NCI-H460 (cell line): ENCODE measurements at places on chromosomes 3 and 15.

- DNase-seq, result no peak
Observed at GRCh38 chr3:7820969-7821368, 680.7 kb upstream of the LMCD1 start.

- DNase-seq, result no peak
Observed at GRCh38 chr15:49242820-49243219, 72.8 kb downstream of the GALK2 start.

- no peak for DNase-seq
Observed at GRCh38 chr3:9087831-9088413, 124.7 kb upstream of the RAD18 start.

GRCh38 chr3:30140356-30141075, 465.9 kb upstream of the TGFBR2 start:
- no peak for DNase-seq

DNA sequence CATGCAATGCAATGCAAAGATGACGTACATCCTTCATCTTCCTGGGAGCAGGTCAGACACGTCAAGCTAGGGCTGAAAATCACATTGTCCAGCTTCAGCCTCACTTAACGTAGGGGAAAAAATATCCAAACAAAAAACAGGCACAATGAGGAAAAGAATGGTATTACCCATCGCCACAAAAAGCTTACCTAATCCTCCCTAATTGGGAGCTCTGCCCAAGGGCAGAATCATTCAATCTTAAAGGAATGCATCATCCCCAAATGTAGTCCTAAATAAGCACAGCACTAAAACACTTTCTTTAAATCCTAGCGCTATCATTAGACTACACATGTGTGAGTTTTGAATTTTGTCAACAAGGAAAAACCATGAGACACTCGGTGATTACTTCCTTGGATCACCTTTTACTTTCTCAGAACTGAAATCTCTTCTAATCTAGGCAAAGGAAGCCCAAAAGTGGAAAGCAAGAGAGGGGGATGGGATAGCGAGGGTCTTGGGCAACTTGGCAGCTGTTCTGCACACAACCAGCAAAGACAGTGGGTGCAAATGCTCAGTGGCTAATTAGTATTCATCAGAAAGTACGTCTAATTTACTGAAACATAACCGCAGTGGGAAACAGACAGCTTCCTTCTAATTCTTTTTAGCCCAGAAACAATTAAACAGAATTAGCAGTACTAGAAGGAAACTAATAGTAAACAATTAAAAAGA, 87.4 kb downstream of the ADAMTS9 start:
- no peak for DNase-seq

DNA sequence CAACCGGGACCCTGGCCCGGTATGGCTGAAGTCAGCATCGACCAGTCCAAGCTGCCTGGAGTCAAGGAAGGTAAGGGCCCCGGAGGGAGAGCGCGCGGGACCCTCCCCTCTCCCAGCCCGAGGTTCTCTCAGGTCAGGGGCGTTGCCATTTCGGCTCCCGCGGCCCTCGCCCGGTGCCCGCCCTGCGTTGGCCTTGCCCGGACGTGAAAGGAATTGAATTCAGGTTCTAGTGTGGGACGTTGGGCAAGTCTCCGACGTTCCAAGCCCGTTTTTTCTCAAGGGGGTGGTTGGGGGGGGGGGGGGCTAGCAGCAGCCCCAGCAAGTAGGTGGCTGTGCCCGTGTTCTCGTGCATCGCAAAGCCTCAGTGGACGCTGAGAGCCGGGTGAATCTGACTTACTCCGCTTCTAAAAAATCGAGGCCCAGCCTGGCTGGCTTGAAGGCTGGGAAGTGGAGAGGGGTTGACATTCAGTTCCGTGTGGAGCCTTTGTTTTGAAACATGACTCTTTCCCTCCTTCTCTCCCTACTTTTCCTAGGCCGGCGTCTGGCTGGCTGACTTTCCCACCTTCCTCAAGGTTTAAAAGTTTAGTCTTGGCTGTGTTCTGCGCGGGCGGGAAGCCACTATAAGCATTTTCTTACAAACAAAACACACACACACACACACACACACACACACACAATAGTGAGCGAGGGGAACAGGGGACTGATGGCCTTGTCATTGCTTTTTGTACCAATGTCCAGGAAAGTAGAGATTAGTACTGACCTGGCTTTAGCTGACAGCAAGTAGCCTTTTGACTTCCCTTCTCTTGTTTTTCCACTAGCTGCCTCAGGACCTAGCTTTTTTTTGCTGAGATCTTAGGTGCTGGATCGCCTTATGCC, at the start of gene UTS2B:
Gene UTS2B, minus strand, starts transcription at position 873 of the 876 bp plus-strand sequence. CDS start 48,337 bp downstream, outside the sequence.
- DNase-seq, result no peak

- DNase-seq, result no peak
Observed at GRCh38 chr3:38313263-38313662, 31.2 kb downstream of the SLC22A14 start.

DNA sequence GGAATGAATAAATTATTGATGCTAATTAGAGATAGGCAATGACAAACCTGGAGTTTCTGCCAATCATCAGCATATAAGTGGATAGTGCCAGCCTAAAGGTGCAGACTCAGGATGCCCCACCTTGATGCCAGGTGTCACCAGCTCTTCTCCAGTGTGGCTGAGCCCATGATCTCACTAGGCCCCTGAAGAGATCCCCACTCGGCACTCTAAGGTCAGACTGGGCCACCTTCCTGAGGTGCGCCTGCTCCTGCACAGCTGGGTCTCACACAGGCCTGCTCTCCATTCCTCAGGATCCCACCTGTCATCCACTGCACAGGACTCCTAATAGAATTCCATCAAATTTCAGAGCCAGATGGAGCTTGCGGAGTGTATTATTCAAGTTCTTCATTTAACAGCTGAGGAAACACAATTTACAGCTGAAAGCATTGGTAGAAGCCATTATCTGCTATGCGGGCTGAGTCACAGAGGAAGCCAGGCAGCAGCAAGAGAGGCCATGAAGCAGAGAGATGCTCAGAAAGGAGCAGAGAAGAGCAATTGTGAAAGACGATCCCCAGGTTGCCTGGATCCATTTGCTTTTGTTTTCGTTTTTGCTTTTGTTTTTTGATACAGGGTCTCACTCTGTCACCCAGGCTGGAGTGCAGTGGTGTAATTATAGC, 25.1 kb upstream of the FSTL1 start:
- DNase-seq, result no peak

- no peak for DNase-seq
Observed at GRCh38 chr3:126448136-126448892, 27.4 kb downstream of the ZXDC start.

DNA sequence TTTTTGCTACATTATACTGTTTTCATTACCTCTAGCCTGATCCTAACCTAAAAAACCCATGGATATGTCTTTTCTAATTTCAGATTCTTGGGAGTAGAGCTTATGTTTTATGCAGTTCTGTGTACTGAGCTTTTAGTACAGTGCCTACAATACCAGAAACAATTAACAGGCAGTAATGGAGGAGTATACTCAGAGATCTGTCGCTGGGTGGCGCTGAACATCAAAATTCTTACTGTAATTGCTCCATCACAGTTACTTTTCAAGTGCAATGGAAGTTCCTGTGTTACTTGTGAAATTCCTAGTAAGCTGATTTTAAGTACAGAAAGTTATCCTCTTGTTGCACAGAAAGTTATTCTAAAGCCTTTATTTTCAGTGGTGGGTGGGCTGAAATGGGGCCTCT, 66.9 kb downstream of the RNF13 start:
- peak; percentile 43 for DNase-seq

- no peak for DNase-seq
Observed at GRCh38 chr3:172201136-172201869, 161.9 kb downstream of the FNDC3B start.

GRCh38 chr15:90619939-90620338, 90.2 kb downstream of the CRTC3 start:
- no peak for DNase-seq

DNA sequence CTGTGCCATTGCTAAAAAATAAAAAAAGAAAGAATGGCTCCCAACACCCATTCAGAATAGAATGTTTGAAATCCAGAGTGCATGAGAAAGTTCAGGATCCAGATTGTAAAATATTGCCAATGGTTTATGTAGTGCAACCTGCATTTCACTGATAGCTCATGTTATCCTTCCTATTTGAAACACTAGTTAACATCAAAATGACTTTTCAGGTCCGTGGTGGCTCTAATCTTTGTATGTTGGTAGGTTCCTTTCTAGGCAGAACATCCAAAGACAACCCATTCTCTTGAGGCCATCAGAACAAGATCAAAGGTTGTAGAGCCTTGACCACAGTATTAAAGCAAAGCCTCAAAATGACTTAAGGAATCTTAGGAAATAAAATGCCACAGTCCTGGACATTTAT, 51.0 kb downstream of the PLCL2 start:
- no peak for DNase-seq

DNA sequence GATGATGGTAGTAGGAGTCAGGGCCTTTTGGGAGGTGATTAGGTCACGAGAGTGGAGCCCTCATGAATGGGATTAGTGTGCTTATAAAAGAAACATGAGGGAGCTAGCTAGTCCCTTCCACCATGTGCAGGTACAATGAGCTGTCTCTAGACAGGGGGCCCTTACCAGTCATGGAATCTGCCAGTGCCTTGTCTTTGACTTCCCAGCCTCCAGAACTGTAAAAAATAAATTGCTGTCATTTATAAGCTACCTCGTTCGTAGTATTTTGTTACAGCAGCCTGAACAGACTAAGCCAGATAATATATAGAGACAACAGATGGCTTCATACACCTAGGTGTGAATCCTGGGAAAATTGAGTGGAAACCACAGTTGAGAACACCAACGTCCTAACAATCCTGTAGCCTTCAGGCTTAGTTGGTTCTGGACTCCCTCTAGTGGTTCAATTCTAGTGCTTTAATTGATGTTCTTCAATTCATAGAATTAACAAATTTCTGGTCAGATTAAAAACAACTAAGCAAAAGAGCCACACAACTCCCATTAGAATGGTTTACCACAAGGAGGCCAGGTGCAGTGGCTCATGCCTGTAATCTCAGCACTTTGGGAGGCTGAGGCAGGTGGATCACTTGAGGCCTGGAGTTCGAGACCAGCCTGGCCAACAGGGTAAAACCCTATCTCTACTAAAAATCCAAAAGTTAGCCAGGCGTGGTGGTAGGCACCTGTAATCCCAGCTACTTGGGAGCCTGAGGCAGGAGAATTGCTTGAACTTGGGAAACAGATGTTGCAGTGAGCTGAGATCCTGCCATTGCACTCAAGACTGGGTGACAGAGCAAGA, 21.3 kb upstream of the GATM start:
- peak; percentile 52 for DNase-seq

- no peak for DNase-seq
Observed at GRCh38 chr3:99232696-99233095, 331.2 kb upstream of the DCBLD2 start.

DNA sequence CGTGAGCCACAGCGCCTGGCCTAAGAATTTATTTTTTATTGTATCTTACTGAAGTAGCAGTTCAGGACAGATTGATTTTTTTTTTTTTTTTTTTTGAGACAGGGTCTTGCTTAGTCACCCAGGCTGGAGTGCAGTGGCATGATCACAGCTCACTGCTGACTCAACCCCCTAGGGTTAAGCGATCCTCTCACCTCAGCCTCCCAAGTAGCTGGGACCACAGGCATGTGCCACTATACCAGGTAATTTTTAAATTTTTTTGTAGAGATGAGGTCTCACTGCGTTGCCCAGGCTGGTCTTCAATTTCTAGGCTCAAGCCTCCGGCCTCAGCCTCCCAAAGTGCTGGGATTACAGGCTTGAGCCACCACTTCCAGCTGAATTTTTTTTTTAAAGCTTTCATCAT, 99.8 kb upstream of the HERC1 start:
- DNase-seq, result peak; percentile 11

DNA sequence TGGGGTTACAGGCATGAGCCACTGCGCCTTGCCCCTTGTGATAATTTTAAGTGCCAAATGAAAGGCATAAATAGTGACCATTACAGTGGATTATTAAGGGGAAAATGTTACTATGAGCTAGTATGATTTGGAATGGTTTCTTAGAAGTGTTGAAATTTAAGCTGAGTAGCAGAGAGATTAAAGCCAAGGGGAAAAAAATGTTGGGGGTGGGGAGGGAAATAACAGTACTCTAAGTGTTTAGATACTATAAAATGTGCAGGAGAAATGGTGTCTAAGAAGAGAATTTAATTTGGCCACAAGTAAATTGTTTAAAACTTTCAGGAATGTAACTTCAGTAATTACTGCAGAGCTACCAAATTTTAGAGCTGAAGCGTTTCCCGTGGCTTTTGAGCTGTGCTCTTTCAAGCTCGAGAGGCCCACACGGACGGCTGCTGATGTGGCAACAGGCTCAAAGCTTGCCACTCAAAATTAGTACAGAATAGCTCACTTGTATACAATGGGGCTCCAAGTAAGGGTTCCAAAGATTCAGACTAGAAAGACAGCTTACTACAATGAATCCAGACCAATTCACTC, 23.9 kb upstream of the SLC12A8 start:
- no peak for DNase-seq

DNA sequence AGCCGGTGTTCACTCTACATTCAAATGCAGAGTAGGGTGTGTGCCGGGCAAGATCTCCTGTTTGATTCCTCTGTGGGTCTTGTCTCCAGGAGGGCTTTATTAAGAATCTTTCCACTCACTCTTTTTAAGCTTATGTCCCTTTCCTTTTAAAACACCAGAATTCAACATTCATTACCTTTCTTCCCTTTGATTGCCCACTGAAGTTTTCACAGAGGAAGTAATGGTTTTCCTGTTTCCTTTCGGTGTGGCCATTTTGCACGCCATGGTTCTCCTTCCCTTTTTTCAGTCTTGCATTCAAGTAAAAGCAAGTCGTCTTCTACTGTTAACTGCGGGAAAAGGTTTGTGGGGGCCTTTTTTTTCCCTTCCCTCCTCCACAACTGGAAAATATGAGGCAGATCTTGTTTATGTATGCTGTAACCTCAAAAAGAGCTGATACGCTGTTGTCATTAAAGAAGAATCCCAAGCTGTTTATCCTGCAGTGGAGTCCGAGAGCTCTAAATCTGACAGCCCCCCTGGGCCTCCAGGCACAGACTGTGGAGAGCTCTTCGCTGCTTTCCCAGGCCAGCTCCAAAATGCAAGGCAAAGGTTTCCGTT, 40.5 kb downstream of the FILIP1L start:
- DNase-seq, result no peak

- peak; percentile 63 for DNase-seq
Observed at GRCh38 chr15:65856821-65857455, 12.4 kb upstream of the RAB11A start.

GRCh38 chr3:127547761-127548605, 42.5 kb downstream of the TPRA1 start:
- peak; percentile 45 for DNase-seq

DNA sequence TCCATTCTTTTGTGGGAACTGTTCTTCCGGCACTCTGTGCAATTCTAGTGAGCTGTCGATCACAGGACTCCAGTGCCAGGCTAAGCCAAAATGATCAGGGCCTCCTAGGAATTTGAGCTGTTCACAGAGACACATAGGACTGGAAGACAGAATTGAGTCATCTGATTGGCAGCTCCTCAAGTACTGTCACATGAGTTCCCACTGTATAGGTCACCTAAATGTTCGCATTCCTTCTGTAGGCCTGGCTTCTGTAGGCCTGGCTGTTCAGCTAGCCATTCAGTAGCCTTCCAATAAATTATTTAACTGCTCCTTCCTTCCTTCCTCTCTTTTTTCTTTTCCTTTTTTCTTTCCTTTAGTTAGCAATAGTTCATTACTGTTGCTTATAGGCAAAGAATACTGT, 4.3 kb downstream of the PROS1 start:
- no peak for DNase-seq
